ENCODE measurements at places on chromosomes 16 and 17. TPM values are rescaled to one million over a fixed set of nuclear protein-coding genes. Genes with fewer than 3 reads are reported as not detected.

Gene TBC1D26
- not detected for total RNA-seq

Gene HIC1
- 20.8 TPM for total RNA-seq

DNA sequence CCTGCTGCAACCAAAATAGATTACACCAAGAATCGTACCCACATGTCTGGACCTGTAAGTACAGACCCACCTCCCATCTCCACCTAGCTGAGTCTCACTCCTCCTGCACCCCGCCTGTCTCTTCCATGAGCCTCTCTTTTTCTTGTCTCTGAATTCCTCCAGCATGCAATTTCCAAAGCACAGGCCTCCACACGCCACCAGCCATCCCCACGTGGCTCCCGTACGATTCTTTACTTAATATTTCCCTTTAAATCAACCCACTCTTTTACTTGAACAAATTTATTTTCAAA, 1.2 kb downstream of the RPH3AL start:
- no peak for DNase-seq

GRCh38 chr17:68273722-68274121, 17.2 kb downstream of the SLC16A6 start:
- no peak for DNase-seq

Gene CD79B
- 3.4 TPM for total RNA-seq

Gene SNX20
- total RNA-seq, result 4.2 TPM

GRCh38 chr17:74808714-74809430, 32.7 kb upstream of the NAT9 start:
- DNase-seq, result no peak

Gene TMEM114
- total RNA-seq, result not detected
